ENCODE measurements at places on chromosomes 5 and 9.
A peak's percentile ranks its signal among the peaks of the same experiment; 100 is the strongest.

GRCh38 chr5:178505639-178506407 lies 84.4 kb downstream of the COL23A1 start:
- no peak for DNase-seq

- peak; percentile 59 for DNase-seq
These were observed 11.8 kb downstream of the DEPDC1B start for GRCh38 chr5:60687927-60688720.

- DNase-seq: peak; percentile 63
These were observed 36.3 kb downstream of the VCP start for GRCh38 chr9:35035851-35036701.

- no peak for DNase-seq
These were observed 240.0 kb upstream of the SLC24A2 start for GRCh38 chr9:20028849-20029231.

DNA sequence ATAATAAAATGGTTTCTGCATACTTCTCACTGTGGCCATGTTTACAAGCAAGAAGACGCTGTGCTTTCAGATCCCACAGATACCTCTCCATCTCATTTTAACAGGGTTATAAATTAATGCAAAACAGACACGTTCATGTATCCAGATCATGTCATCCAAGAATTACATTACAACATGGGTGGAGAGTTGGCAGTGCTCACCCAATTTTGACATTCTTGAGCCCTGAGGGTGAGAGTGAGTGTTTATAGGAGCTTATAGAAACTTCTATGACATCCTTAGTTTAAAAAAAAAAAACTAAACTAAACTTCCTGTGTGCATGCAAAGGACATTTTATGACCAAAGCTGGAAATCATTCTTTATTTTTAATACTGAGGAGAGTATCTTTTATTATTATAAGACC lies 9.1 kb downstream of the PRKACG start:
- DNase-seq: no peak

DNA sequence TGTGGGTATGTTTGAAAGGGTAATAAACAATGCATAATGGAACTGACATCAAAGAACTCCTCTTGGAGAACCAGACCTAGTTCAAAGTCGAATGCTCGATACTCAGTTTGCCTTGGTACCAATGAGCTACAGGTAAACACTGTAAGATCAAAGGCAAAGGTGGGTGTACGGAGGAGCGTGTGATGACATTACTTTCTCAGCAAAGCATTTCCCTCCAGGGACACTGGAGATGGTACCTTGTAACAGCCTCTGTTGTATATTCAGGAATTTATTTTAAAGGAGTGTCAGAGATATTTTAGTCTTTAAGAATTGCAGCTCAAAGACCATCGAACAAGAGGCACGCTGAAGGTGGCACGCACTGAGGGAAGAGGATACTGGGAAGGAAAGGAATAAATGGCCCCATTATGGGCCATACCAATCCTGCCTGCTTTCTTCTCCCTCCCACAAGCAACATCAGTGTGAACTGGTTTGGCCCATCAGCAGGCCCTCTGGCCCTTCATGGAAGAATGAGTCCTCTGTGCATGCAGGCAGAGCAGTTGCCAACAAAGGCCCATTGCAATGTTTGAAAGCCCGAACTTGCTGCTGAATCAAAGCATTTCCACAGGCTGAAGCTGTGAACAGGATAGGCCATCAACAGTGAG lies 410.2 kb downstream of the ACTL7B start:
- no peak for DNase-seq

DNA sequence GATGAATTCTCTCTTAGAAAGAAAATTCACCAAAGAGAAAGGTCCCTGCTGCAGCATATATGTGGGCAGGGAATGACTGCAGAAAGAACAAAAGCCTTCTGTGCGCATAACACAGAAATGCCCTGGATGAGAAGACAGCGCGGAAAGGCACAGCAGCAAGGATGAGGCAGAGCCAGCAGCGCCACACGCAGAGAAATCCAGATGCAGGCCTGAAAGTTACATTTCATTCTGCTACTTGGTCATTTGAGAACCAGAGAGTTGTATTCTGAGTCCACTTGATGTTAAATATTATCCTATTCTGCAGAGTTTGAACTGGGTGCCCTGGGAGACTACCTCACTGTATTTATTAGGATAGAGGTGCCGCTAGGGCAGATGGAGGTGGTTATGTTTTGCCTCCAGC lies 68.5 kb downstream of the GLDC start:
- no peak for DNase-seq

DNA sequence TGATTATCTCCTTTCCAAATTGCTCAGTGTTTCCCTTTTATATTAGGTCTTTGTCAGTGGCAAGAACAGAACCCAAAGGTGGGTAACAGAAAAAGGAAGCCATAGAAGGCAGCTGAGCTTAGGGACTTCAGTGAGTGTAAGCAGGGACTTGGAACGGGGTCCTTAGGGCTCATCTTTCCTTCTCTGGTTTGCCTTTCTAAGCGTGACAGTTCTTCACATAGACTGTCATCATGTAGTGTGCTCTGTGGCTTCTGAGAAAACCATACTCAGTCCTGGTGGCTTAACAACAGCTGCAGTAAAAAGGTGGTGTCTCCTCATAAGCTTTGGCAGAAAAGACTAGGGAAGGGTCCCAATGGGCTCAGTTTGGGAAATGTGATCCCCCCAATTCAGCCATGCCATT lies 108.8 kb downstream of the SLC12A2 start:
- no peak for DNase-seq

GRCh38 chr5:176364765-176365350 lies 429 bp upstream of the ARL10 start:
- no peak for DNase-seq

- DNase-seq: no peak
These were observed 303.8 kb upstream of the PRR16 start for GRCh38 chr5:120160124-120160895.

DNA sequence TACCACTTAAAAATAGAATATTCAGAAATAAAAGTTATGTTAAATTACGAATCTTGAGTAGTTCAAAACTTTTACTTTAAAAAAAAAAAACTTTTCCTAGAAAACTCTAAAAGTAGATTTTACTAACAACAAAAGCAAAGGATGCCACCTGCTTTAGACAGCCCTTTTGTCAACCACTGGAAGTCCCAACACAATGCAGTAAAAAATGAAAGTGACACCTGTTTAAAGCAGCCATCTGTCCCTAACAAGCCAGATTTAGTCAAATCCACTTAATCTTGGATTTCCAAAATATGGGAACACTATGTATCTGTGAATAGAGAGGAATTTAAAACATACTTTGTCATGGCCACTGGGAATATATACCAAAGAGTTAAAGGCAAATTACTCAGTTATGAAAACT lies 3.8 kb downstream of the RFX3 start:
- no peak for DNase-seq

DNA sequence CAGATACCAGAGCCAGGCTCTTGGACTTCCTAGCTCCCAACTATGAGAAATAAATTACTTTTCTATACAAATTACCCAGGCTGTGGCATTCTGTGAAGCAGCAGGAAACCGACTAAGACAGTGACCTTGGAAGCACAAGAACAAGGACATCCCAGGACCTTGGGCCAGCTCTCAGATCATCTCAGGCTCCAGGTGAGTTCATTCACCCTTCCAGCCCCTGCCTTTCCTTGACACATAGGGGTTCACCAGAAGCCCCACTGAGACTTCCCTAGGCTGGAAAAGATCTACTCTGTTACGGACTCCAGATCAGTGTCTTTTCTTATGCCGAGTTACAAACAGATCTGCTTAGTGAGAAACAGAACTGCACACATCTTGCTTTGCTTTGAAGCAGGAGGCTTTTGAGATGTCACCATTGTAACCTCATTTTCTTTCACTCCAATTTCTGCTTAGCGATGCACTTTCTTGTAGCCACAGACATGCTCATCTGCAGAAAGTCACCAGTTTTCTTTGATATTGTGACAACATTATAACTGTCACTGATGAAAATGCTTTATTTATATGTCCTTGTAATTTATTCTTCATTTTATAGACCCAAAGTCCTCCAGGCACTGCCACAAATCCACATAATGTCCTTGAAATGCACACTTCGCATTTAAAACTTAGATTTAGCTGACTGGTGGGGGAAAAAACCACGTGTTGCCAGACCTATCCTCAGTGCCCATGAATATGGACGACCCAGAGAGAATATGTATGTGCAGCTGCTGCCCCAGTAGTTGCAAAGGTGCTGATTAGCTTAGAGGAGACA lies 8.1 kb downstream of the CD180 start:
- DNase-seq: no peak

DNA sequence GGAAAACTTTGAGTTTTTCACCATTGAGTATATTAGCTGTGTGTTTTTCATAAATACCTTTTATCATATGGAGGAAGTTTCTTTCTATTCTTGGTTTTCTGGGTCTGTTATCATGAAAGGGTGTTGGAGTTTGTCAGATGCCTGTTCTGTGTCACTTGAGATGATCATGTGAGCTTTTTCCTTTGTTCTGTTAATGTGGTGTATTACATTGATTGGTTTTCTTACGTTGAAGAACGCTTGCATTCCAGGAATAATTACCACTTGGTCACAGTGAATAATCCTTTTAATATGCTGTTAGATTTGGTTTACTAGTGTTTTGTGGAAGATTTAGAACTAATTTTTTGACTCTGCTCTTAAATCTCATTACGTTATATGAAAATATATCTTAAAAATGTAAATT lies 7.8 kb downstream of the PLEKHG4B start:
- no peak for DNase-seq

Data from endodermal cell (in vitro differentiated cells).